Ovary (tissue), 10 donors: ENCODE measurements at places on chromosomes 3 and 15.

DNA sequence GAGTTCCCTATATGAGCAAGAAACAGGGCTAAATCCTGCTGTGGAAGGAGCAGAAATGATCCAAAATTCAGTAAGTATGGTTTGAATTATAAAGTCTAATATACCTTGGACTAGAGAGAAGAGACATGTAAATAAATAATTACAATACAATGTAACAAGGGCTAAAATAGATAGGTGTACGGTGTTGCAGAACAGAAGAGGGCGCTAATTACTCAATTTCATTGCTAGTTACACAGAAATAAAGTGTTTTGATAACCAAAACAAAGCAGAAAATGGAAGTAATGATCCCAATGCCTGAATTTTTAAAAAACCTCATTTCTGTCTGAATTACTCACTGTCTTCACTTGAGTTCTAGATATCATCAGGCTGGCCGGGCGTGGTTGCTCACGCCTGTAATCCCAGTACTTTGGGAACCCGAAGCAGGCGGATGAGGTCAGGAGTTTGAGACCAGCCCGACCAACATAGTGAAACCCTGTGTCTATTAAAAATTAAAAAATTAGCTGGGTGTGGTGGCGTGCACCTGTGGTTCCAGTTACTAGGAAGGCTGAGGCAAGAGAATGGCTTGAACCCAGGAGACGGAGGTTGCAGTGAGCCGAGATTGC, 8.3 kb upstream of the PLCH1 start:
- no peak for DNase-seq

DNA sequence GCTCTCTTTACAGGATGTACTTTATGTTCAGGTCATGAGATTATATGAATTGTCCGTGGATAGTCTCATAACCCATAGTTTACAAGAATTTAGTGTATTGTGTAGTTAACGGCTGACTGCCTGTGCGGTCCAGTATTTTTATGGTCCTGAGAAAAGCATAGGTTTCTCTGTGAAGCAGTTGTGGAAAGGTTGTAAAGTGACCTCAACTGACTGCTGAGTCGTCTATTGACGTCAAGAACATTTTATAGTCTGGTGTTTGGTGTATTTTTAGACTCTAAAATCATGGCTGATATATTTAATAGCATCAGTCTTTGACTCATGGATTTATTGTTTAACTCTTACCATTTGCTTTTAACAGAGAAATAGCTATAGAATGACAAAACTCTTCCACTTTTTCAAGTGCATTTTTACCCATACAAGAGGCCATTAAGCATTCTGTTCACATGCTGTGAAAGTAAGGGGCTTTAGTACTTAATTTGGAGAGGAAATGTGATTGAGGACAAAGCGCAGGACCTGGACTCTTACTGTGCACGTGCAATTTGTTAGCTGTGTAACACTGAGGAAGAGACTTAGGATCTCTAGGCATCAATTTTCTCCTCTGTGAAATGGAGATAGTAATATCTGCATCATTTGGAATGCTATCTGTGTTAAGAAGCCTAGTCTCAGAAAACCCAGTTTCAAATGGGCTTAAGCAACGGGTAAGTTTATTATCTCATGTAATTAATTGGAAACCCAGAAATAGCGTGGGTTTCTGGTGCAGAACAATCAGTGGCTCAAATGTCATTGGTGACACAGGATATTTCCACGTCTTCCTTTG, 240.8 kb downstream of the NFKBIZ start:
- DNase-seq = no peak

- DNase-seq = no peak
Measured at GRCh38 chr3:176785171-176785570, 412.1 kb downstream of the TBL1XR1 start.

DNA sequence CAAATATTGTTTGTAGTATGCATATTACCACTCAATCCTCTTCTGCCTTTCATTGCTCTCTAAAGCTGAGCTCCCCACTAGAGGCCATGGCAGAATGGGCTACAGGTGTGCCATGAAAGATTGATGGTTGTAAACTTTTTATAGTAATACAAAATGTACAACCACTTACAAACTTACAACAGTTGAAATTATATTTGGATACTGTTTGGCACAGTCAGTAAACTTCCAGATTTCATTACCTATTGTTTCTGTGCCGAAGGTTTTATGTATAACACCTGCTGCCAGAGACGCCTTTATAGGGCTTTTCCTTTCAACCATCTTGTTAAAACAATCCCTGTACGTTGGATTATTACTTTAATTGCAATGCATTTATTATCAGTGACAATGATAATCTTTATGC, 7.0 kb downstream of the ROPN1 start:
- no peak for DNase-seq

DNA sequence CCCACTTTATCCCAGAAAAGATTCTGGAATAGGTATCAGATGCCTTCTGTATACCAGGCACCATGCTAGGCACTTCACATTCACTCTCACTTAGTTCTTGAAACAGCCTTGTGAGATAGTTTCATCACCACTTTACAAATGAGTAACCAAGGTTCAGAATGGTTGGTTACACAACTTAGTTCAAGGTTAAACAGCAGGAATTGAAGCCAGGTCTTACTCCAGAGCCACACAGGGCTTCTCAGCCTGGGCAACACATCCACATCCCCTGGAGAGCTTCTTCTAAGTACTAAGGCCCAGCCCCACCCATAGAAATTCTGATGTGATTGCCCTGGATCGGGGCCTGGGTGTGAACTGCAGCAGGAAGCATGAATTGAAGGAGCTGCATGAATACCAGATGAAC, 18.6 kb downstream of the WHAMM start:
- DNase-seq = no peak

- DNase-seq = no peak
Measured at GRCh38 chr3:151306168-151306810, 10.3 kb downstream of the GPR87 start.

- DNase-seq = no peak
Measured at GRCh38 chr3:882533-882932, 210.3 kb upstream of the CNTN6 start.

DNA sequence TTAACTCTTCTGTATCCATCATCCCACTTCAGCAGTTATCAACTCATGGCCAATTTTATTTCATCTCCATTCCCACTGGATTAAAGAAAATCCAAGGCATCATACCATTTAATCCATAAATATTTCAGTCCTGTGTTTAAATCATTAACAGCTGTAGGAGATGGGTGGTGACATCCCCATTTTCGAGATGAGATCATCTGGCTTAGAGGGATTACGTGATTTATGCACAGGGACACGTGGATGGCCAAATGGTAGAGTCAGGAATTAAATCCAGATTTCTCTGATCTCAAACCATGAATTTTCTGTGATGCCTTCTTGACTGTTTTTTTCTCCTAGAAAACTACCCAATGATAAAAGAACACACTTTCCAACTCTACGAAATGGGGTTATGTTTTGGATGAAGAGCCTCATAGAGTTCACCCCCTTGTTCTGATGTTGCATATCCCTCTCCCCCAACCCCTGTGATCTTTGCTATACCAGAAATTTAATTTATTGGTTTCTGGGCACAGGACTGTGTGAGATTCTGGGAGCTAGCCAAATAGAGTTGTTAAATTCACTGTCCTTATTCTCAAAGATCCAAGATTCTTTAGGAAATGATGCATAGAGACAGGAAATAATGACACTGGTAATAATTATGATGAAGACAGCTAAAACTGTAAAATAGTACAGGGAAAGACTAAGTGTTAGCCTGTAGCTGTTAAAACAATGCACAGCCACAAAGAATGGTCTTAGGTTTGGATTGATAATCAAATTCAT, 7.4 kb downstream of the ZNF589 start:
- DNase-seq = no peak

DNA sequence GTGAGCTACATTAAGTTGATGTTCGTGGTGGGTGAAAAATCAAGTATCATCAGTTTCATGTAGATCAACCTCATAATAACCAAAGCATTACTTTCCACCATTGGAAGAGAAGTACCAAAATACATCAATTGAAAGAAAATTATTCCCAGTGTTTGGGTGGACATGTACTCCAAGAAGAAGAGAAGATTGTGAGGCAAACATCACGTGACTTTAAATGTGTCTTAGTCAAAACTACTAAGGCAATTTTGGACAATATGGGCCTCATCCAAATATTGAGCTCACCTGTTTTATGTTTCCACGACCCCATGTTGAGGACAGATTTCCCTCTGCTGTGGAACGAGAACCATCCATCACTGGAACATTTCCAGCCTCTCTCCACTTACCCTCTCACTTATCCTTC, 303.0 kb upstream of the LMCD1 start:
- no peak for DNase-seq

DNA sequence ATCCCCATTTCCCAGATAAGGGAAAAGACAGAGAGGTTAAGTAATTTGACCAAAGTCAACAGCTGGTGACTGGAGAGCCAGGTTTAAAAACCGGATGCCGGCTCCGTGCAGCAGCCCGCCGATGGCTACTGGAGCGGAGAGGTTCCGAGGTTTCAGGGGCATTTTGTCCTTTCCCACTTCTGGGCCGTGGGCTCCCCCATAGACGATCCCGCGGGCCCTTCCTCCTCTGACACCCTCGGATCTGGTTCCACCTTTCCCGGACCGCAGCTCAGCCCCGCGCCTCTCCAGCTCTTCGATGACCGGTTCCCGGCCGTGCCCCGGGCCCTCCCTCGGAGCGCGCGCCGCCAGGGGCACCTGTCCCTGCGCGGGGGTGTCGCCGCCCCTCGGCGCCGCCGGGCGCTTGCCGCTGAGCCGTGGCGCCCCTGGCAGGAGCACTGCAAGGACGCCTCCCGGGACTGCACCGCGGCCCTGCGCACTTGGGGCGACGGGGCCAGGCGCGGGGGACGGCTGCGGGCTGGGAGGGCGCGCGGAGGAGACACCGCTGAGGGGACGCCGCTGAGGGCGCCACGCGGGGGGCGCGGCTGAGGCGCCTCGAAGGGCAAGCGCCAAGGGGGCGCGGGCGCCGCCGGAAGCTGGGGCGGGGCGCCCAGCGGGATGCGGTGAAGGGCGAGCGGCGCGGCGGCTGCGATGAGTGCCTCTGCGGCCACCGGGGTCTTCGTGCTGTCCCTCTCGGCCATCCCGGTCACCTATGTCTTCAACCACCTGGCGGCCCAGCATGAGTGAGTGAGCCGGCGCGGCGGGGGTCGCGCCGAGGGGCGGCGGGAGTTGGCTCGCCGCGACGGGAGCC, at the start of gene TM6SF1:
TSS of gene TM6SF1 (plus strand) at position 652 of the 847 bp plus-strand sequence. CDS start at position 688, 36 bp downstream.
- no peak for DNase-seq
